Pulmonary artery endothelial cell (primary cell): ENCODE measurements at places on chromosomes 4 and X.
A peak's percentile ranks its signal among the peaks of the same experiment; 100 is the strongest.

- DNase-seq = no peak
Observed at GRCh38 chr4:118983293-118983692, 94.6 kb downstream of the SYNPO2 start.

DNA sequence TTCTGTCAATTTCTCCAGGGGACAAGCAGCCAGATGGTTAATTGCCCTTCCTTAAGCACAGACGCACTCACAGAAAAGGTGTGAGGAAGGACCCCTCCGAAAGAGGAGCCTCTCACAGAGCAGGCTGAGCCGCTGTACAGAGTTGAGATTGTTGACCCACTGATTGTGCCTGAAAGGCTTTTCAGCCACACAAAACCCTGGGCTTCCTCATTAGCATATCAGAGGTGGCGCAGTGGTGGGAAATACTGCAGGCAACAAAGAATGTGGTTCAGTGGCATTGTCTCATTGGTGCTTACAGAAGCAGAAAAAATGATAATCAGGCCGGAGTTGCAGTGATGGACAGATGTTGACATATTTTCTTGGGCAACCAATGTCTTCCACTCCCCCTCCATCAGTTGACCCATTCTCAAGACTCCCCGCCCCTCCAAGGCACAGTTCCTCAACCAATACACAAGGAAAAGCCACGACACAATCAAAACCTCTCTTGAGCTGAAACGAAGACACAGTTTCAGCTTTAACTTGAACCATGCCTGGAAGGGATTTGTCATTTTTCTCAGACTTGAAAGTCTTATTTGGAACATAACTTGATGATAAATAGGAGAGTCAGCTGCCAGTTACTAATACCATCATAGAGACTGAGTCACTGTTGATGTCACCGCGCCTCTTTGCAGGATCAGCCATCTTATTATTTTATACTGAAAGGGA lies 53.1 kb downstream of the ATXN3L start:
- no peak for DNase-seq

GRCh38 chr4:96186593-96186992 lies 346.7 kb downstream of the PDHA2 start:
- DNase-seq = no peak

GRCh38 chr4:173146456-173146855 lies 22.2 kb upstream of the GALNT7 start:
- DNase-seq = no peak

DNA sequence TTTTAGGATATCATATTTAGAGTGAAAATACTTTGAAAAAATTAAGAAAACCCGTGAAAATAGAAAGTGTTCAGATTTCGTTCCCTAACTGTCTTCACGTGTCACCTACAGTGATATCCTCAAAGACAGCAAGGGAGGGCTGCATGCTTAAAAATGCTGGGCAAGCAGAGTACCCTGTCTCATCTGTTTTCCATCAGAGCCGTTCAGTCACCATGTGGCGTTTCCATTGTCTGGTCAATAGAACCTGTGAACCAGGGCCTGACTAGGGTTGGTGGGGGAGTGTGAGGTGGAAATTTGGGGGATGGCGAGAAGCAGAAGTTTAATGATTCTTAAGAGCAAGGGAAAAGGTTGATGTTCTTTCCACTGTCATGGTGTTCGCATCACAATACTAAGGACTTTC lies 173.9 kb downstream of the BMPR1B start:
- DNase-seq = no peak

DNA sequence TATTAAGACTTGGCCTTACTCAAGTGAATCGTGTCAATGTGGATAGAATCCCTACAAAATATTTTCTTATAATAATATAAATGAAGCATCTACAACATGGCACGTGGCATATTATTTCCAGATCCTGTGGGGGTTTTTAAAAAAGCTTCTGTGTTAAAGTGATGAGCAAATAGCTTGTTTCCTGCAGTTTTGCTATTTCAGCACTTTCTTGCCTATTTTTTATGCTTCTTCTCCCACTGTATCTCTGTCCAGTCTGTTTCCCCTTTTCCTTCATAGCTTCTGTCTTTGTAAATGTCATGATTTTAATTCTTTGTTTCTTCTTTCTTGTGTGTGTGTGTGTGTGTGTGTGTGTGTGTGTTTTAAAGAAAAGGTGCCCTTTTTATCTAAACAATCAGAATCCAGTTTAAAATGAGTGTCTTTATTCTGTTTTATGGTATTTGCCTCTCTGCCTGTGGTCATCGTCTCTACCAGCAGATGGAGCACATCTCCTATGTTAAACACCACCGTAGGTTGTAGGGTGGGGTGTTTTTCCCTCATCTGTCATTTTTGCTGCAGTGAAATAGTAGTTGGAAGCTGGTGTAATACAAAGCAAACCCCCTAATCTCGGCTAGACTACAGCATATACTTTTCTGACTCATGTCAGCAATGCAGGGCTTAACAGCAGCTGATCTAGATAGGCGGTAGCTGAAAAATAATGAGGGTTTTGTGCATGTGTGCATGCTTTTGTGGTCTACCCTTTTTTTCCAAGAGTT lies 33.1 kb downstream of the FTHL17 start:
- no peak for DNase-seq

DNA sequence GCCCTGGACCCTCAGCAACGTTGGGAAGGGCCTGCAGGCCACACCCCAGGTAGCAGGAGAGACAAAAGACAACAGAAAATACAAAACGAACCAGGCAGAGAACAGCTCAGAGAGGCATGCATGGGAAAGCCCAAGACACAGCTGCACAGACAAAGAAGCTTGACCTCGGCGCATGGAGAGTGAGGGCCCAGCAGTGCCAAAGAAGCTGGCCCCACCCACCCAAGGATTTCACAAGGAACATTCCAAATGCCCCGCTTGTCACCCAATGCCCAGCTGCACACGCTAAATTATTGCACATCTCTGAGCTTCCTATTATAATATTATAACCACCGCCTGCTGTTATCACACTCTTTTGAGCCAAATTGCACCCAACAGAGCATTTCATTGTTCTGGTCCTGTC lies 147.7 kb upstream of the TBL1X start:
- no peak for DNase-seq

DNA sequence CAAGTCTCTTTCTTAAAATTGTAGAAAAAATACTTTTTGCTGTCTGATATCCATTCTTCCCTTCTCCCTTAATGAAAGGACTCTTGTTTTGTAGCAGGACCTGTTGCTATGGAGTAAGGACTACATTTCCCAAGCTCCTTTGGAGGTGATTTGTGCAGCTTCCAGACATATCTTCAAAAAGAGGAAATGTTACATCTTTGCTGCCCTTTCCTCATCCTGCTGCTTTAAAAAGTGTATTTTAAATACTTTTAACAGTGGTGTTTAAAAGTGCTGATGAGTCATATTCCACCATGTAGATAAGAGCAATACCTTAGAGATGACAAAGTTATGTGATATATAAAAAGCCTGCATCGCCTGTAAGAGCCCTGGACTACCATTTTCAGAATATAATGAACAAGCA lies 98.7 kb downstream of the CFAP299 start:
- DNase-seq = no peak

GRCh38 chr4:82005158-82005557 lies 368.6 kb downstream of the HNRNPD start:
- DNase-seq = peak; percentile 1

GRCh38 chr4:8639777-8640720 lies 47.5 kb downstream of the CPZ start:
- DNase-seq = no peak

- DNase-seq = no peak
Observed at GRCh38 chrX:68634649-68635227, 12.7 kb upstream of the STARD8 start.

DNA sequence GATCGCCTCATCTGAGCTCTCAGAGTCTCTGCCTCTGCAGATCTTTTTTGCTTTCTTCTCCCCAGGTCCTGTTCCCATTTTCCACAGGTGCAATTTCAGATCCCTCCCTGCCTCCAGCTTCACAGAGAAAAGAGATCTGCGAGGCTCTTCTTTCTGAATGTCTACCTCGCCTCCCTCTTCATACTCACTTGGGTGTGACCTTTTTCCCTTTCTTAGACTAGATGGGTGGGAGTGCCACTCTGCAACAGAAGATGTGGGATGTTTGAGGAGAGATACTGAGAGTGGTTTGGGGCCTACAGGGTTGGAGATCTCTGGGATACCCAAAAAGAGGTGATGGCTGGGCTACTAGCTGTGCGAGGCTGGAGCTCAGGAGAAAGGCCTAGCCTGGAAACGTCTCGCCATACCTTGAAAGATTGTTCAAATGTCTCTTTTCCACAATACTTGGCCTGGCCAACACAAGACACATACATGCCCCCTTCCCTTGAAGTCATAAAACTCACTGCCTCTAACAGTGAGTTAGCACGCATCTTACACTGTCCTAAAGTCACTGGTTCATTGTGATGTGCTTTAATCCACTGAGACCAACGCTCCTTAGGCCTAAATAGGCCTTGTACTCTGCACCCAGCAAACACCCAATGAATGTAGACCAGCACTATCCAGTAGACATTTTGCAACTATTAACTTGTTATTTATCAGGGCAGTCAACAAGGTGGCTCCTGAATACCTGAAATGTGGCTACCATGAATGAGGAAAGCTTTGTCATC lies 33.6 kb downstream of the IRF2 start:
- DNase-seq = no peak

DNA sequence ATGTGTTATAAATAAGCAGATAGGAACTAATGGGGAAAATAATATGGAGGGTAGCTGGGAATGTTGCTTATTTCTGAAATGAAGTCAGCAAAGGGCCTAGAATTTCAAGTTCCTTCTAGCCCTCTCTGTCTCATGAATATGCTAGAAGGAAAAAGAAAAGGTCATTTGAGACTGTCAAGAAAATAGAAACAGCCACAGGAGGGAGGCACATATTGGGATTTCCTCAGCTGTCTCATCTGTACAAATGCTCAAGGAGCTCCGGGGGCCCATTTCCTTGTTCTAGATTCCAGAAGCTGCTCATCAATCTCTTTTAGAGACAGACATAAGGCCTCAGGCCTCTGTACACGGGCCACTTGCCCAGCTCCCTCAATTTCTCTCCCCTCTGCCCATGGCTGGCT lies 127.6 kb upstream of the ETNPPL start:
- DNase-seq = no peak

DNA sequence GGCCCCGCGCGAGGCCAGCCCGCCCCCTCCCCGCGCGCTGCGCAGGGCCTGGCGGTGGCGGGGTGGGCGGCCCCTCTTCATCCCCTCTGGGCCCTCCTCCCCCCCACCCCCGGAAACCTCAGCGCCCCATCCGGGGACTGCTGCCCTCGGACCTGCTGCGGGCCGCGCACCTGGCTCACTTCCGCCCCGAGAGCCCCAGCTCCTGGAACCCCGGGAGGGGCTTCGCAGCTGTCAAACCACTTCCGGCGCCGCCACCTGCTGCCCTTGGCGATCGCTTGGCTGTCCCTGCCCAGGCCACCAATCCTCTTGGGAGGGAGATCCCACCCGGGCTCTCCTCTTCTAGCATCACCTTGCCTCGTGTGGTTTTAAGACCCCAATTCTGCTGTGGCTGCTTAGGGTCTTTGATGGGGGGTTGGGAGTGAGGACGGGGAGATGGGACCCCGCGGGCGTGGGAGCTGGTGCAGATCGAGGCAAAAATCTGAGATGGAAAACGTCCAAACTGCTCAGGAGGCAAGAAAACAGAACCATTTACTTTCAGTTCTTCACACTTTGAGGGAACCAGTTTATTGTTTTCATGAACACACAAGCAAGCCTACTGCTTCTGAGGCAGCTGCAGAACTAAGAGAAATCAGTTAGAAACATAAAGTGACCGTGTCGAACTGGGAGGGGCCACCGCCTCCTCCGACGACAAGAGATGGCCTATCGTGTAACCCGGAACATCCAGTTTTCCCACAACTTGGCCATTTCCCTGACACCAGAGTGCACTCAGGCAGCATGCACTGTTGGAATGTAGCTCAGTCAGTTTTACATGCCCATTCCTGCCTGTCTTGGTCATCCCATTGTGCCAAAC lies 754 bp downstream of the MTMR1 start:
- DNase-seq = no peak

DNA sequence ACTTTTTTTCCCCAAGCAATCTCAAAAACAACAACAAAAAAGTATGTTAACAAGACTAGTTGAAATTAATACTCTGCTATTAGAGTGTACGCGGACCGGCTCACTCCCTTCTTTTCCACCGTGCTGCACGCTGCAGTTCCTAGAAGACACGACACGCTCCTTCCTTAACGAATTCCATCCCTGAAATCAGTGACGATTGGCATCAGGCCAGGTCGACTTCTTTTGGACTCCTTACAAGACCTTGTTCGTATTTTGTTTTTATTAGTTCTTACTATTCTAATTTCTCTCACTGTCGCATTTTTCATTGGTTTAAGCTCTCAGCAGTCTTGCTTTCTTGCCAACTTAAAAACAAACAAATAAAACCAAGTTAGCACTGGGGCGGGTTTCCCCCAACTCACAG lies 175.8 kb upstream of the PITX2 start:
- DNase-seq = no peak

GRCh38 chr4:74112399-74113105 lies 13.6 kb upstream of the CXCL2 start:
- no peak for DNase-seq

DNA sequence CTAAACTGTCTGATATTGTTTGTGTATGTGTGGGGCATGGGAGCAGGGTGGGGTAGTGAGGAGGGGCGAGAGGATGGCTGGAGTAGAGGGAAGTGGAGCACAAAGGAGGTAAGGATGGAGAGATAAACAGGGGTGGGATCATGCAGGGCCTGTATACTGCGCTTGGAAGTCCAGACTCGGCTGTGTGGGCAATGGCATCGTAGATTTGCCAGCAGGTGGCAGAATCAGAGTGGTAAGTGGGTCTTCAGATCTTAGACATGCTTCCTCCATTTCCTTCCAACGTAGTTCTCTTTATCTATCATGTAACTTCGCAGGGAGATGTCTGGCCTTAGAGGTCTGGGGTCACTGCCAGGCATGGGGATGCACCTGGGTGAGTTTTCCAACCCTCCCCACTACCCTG lies 155.5 kb downstream of the PDGFRA start:
- peak; percentile 7 for DNase-seq

DNA sequence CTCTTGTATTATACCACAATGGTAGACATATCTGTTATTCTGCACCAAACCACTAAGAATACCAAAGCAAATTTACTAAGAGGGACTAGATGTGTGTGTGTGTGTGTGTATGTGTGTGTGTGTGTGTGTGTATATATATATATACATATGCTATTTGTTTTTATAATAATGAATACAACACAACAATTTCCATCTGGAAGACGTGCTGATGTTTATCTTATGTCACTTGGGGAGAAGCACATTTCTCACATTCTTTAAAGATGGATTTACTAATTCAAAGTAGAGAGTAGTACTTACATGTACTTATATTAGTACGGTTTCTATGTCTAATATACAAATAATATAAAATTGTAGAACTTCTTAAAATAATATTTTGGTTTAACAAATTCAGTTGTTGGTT lies 52.0 kb downstream of the EDNRA start:
- DNase-seq = no peak

DNA sequence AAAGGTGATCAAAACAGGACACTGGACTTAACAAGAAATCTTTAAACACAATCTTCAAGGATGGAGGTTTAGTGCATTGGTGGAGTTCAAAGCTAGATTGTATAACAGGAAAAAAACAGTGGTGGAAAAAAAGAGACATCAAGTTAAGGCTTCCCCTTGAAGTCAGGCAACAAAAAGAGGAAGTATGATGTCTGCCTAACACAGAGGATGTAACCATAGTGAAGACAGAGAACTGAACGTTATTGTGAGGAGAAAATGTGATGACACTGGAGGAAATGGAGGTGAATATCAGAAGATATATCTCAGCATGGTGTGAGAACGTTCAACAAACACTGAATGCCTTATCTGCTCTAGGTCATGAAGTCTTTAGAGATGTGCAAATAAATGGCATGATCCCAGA lies 192.4 kb upstream of the AR start:
- no peak for DNase-seq
